ENCODE measurements at places on chromosomes 5 and 9.

- no peak for DNase-seq
These were observed 530.5 kb downstream of the MTRR start for GRCh38 chr5:8399471-8399870.

GRCh38 chr5:42496397-42497156, 73.3 kb downstream of the GHR start:
- DNase-seq: no peak

- no peak for DNase-seq
These were observed 97.2 kb upstream of the BASP1 start for GRCh38 chr5:17120209-17120608.

GRCh38 chr9:98615633-98616032, 93.1 kb downstream of the GABBR2 start:
- DNase-seq: no peak

GRCh38 chr9:113999256-114000062, 78.6 kb downstream of the AMBP start:
- no peak for DNase-seq

GRCh38 chr9:17081814-17082213, 53.0 kb upstream of the CNTLN start:
- no peak for DNase-seq

Data from BJ (cell line).